ENCODE measurements at places on chromosomes 16 and 17.

DNA sequence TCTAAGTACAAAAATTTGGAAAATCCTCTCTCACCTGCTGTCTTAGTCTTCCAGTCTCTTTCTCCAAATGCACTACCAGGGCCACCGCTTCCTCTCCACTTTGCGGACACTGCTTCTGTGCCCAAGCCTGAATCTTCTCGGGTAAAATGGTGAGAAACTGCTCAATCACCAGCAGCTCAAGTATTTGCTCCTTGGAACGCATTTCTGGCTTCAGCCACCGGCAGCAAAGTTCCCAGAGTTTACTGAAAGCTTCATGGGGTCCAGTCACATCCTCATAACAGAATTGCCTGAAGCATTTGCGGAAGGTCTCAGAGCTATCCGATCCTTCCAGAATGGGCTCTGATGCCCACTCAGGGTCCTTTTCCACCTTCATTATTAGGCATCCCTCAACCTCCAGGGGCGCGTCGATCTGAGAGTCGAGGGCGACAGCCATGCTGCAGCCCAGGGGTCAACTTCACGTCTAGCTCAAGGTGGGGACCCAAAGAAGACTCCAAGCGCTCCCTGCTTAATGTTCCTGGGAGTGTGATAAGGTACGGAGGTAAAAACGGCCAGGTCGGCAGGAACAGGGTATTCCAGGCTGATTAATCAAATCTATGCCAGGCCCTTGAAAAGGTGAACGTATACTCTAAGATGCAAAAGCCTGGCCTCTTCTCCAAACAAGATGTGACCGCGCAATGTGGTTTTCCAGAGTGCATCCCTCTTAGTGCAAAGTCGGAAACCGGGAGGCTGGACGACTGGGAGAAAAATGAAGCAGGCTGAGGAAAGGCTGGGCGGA is 763 bp downstream of the ZKSCAN2 start:
- DNase-seq = peak; percentile 55

GRCh38 chr16:69490707-69491324 is 66.4 kb downstream of the CYB5B start:
- no peak for DNase-seq

DNA sequence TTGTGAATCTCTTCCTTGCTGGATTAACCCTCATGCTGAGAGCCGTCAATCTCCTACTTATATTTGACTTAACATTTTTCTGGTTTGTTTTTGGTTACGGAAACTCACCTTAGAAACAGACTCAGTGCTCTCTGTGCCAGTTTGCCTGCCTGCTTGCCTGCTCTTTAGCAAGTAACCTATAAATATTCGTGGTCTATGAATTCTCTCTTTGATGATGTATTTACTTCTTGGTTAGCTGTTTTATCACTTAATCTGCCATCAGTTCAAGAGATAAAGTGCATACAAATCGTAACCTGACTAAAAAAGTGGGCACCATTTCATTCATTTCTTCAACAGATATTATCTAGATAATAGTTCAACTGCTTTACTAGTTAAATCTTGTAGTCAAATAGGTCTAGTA is 26.7 kb downstream of the CYB5B start:
- no peak for DNase-seq

GRCh38 chr17:43856141-43856540 is 9.2 kb downstream of the CD300LG start:
- DNase-seq = no peak

- DNase-seq = no peak
Observed at GRCh38 chr16:80739523-80739922, 64.9 kb downstream of the CDYL2 start.
